IPS DF 6.9 (cell line): ENCODE measurements at places on chromosomes 11 and 22.

GRCh38 chr11:132409573-132410355 lies 1039.3 kb downstream of the NTM start:
- DNase-seq, result no peak

DNA sequence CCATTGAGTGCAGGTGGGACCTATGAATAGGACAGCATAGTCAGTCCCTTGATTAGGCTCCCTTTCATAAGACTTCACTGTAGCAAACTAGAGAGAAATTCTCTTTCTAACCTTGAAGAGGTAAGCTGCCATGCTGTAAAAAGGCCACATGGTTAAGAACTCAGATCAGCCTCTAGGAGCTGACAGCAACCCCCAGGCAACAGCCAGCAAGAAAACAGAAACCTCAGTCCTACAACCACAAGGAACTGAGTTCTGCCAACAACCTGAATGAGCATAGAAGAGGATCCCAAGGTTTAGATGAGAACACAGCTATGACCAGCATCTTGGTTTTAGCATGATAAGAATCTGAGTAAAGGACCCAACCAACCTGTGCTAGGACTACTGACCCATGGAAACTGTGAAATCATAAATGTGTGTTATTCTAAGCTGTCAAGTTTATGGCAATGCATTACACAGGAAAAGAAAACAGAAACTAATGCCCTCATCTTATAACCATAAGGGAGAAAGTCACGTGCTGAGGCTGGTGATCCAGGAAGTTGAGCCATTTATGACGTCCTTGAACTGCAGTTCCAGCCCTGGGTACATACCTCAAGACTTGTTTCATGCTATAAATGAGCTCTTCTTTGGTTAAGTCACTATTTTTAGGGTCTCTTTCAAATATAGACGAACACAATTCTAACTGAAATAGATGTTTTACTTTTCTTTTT lies 43.3 kb downstream of the RAB38 start:
- DNase-seq, result no peak

DNA sequence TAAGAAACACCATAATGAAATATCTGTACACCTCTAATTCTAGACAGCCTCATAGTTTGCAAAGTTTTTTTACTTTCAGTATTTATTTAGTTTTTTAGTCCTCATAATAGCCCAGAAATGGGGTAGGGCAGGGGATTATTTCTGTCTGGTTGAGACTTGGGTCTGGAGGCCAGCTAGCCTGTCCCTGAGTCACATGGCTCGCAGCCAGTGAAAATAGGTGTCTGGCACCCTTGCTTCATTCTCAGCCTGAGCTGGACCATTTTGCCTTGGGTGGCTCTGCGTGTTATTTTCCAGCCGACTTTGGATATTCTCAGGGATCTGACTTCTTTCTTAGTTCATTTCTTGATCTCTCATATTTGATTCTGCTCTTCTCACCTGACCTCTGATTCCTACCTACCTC lies 123.9 kb upstream of the NARS2 start:
- no peak for DNase-seq

DNA sequence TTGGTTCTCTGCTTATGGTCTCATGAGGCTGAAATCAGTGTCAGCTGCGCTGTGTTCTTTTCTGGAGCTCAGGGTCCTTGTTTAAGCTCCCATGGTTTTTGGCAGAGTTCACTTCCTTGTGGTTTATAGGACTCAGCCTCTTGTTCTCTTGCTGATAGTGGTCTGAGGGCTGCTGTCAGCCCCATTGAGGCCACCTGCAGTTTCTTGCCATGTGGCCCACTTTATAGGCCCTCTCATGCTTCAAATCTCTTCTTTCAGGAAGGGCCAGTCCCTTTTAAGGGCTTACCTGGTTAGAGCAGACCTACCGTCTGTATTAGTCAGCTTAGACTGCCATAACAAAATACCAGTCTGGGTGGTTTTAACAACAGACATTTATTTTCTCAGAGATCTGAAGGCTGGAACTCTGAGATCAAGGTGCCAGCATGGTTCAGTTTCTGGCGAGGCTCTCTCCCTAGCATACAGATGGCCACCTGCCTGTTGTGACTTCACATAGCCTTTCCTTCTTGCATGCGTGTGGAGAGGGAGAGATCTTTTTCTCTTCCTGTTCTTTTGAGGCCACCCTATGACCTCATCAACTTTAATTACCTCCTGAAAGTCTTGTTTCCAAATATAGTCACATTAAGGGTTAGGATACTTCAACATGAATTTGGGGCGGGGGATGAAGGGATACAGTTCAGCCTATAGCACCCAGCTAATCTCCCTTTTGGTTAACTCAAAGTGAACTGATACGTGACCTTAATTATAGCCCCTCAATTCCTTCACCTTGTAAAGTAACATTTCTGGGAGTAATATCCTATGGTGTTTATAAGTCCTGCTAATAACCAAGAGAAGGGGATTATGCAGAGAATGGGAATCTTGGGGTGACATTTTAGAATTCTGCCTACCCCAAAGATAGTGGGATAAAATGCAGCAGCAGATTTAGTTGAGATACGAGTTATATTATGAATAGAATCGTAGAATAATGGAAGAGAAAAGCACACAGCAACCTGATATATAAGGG lies 131.8 kb downstream of the UVRAG start:
- no peak for DNase-seq

DNA sequence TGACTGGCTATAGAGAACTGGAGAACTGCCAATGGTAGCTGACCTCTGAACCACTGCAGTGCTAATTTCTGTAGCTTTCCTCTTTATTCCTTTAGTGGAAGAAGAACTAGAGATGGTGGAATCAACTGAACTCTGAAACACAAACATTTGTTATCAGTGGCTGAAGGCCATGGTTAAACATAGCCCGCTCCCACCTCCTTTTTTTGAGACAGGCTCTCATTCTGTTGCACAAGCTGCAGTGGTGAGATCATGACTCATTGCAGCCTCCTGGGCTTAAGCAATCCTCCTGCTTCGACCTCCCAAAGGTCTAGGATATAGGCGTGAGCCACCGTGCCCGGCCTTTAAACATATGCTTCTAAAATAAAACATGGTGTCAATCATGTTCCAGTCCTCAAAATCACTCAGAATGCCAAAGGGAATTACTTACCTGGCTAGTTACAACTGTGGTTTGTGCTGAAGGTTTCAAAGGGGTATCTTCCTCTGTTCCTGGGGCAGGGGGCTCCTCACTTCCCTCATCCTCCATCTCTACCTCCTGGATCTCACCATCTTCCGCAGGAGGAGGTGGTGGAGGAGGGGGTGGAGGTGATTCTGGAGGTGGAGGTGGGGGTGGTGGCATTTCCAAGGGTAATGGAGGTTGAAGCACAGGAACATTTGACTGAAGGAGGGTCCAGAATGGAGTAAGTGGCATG lies 9.0 kb upstream of the AGBL2 start:
- DNase-seq, result no peak

GRCh38 chr11:13438291-13438690 lies 24.7 kb downstream of the BTBD10 start:
- DNase-seq, result no peak
